C1 segment of cervical spinal cord (tissue), 14 donors: ENCODE measurements at places on chromosomes 1 and 21.

GRCh38 chr21:37244501-37245095, 22.5 kb downstream of the VPS26C start:
- no peak for DNase-seq

GRCh38 chr1:1535201-1536018, 5.0 kb downstream of the TMEM240 start:
- DNase-seq: no peak

DNA sequence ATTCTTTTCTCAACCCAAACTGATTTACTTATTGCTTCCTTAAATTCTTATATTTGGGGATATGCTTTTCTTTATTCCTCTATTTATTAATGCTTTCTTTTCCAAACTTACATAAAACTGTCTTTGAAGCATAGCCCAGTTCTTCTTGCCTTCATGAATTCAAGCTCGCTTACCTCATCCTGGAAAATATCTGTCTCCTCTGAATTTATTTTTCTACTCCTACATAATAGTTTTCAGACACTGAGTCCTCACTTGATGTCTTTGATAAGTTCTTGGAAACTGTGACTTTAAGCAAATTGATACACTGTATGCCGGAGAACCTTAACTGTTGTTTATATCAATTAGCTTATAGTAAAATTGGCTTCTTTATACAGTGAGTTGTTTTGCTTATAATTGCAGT, 93.8 kb downstream of the ZFYVE9 start:
- no peak for DNase-seq

DNA sequence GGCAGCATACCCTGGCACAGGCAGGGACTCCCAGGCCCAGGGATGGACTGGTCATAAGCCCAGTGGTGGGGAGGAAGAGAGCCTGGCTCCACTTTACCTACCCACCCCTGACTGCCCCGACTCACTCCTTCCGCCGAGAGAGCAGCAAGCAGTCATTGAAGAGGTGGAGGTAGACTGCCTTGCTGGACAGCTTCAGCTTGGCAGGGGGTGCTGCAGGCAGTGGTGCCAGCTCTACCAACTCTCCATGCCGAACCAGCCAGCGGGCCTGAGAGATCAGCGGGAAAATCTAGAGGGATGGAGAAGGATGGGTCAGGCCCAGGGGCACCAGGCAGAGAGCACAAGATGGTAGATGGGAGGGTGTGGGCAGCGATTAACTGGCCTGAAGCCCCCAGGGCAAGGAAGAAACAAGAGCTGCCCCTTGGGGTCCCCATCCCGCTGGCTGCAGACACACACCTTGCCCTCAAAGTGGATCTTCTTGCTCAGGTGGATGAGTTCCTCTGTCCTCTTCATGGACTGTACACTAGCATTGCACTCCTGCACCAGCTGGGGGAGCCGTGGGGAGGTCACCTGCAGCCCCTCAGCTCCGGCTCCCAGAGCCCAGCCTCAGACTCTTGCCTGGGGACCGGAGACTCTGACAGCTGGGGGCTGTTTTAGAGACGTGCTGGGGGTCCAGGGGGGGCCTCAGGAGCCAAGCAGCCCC, 7.7 kb downstream of the ARHGEF19 start:
- DNase-seq: no peak

GRCh38 chr1:7705908-7706216, 65.2 kb upstream of the VAMP3 start:
- DNase-seq: no peak

- no peak for DNase-seq
These were observed 264.4 kb upstream of the VAMP3 start for GRCh38 chr1:7506454-7507284.

- DNase-seq: no peak
These were observed 9.5 kb downstream of the CD5L start for GRCh38 chr1:157831968-157832626.

GRCh38 chr1:201769966-201770365, 59.0 kb upstream of the IPO9 start:
- peak; percentile 83 for DNase-seq

DNA sequence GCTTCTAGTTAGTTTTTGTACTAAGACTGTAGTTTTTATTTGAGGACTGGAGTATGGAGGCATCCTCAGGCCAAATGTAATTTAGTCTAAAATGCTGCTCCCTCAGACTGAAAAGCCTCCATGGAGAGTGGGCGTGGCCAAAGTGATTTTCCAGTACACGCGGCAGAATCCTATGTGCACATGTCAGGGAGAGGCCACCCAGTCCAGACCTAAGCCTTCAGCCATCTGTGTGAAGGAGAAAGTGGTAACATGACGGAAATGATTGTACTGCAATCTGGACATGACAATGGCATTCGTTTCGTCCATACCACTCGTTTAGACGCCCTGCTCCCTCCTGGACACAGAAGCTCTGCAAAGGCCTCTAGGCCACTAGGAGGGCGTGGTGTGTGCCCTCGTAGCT, 56.2 kb downstream of the PCP4 start:
- no peak for DNase-seq

DNA sequence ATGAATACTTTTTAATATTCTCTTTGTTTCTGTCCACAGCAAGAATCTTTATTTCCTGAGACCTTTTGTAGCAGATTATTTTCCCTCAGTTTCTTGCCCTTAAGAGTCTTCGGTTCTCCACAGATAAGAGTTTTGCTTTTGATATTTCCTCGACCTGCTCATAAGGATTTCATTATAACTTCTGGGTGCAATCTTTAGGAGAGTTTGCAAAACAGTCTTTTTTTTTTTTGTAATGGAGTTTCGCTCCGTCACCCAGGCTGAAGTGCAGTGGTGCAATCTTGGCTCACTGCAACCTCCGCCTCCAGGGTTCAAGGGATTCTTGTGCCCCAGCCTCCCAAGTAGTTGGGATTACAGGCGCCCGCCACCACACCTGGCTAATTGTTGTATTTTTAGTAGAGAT, 10.1 kb upstream of the UBE4B start:
- DNase-seq: no peak

- DNase-seq: no peak
These were observed 3.9 kb upstream of the ARHGAP30 start for GRCh38 chr1:161073474-161074121.

DNA sequence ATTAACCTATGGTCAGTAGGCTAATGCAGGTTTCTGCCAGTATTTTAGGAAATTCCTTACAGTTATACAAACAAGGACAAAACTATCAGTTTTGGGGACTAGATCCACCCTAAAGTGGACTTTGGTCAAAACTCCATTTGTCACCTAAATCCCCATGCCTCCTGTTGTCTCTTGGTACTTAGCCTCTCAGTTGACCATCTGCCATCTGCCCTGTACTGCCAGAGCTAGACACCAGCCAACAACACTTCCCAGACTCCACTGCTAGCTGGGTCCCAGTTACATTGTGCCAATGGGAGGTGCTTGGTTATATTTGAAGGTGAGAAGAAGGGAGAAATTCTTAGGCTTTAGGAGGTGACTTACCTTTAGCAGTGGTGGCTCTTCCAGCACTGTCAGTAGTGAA, 17.0 kb upstream of the BSDC1 start:
- DNase-seq: no peak

- no peak for DNase-seq
These were observed 85.2 kb upstream of the RUNX1 start for GRCh38 chr21:35134309-35134708.

- DNase-seq: no peak
These were observed 13.3 kb downstream of the SLC6A17 start for GRCh38 chr1:110163591-110163990.

DNA sequence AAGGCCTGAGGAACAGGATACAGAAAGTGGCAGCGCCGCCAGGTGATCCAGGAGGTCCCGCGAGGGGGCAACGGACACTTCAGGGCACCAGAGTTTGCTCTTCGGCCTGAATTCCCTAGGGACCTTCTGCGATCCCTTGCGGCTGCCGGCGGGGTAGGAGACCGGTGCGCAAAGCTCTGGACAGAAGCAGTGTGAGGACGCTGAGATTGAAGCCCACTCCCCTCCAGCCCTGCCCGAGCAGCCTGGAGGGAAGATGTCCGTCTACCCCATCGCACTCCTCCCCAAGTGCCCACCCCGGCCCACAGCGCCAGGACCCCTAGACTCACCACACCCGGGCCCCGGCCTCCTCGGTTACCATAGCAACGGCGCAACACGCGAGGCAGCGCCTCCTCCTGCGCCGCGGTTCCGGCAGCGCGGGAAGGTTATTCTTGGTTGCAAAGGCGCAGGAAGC, at the start of gene ANKRD45:
Gene ANKRD45, minus strand, starts transcription at position 361 of the 451 bp plus-strand sequence. CDS start 10,433 bp downstream, outside the sequence.
- peak; percentile 21 for DNase-seq

DNA sequence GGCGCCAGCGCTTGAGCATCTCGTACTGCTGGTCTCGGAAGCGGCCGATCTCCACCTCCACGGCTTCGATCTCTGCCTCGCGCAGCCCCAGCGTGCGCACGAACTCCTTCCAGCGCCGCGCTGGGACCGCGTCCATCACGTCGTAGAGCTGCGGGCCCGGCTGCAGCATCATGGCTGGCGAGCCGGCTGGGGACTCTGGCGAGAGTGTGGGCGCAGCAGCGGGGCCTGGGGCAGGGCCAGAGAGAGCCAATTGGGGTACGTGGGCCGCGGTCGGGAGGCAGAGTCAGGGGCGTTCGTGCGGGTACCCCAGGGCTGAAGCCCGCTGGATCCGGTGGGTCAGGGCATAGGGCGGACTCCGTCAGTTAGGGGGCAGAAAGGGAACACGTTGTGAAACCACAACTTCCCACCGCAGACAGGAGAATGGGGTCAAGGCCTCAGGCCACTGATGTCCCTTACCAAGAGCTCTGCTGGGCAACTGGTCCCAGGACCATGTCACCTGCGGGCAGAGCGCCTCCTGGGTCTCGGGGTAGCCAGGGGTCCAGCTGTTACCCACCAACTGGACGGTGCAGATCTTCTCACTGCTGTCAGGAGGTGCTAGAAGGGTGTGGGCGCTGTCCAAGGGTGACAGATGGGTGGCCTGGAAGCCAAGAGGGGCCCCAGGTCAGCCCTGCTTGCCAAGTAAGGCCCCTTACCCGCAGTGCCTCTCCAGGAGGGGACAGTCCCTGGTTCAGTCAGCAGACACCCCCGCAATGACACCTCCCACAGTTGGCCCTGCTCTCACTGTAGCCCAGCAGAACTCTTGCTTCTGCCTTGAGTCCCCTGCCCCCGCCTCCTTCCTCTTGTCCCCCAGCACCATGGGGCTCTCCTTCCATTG, 4.2 kb downstream of the TNFRSF25 start:
- no peak for DNase-seq

GRCh38 chr1:25538191-25538767, 5.1 kb upstream of the LDLRAP1 start:
- DNase-seq: no peak

- no peak for DNase-seq
These were observed 5.9 kb downstream of the OTUD3 start for GRCh38 chr1:19888112-19888511.

DNA sequence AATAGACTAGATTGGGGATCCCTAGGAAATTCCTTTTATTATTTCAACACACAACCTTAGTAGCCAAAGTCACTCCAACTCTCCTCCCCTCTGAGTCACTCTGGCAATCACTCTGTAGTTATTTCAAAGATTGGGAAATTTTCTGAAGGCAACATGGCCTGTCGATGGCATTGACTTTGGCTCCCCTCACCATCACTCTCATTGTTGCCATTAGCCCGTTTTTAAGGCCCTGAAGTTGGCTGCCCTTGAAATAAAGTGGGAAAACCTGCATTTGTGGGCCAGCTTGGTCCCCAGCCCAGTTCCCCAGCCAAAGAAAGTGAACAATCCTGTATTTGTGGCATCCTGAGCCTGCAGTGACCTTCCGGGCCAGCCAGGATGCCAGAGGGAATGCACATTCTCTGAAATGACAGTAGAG, 52.5 kb downstream of the CDC7 start:
- peak; percentile 53 for DNase-seq

GRCh38 chr21:34342476-34342875, 21.3 kb upstream of the KCNE2 start:
- DNase-seq: no peak

DNA sequence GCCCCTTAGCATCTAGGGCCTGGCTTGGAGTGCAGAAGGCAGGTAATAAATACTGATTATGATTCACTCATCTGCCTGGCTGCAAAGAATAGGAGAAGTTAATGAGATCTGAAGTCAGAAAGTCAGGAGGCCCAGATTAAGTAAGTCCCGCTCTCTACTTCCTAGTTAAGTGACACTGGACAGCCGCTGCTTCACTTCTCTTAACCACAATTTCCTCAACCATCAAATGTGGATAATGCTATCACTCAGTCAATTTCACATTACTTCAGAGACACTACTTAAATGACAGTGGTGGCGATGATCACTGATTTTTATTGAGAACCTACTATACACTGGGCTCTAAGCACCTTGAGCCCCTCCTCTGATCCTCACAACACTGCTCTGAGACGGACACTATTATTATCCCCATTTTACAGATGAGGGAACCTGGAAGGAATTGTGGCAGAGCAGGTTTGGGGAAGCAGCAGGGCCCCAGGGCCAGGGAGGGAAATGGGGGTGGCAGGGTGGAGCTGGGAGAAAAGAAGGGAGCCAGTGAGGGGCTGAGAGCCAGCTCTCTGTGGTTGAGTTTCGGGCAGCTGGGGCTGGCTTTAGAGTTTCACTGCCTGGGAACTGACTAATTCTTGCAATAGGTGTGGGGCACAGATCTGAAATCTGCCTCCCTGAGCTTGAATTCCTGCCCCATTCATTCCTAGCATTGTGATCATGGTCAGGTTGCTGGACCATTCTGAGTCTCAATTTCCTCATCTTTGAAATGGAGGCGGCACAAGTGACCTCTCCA, 2.4 kb upstream of the E2F2 start:
- DNase-seq: no peak

DNA sequence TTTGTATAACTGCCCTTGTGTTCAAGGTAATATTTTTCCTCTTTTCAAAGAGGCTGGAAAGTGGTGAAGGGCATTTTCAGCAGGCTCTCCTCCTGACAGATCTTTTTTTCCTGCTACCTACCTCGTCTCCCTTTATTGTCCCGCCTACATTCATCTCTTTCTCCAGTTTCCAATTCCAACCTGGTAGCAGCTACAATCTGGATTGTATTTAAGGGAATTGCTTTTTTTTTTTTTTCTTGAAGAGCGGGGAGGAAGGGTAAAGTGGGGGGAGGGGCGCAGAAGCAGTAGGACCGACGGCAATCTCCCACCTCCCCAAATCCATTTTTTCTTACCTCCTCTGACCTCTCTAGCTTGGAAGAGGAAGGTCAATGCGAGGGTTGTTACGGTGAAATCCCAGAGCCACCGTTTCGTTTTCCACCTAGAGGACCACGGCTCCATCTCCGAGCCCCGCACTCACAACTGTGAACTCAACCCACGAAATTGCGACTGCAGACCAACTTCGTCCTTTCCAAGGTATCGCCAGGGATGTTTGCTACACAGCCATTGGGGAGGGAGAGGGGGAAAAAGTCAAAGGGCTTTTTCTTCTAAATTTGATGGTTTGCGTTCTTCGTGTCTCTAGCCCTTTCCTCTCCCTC, 464 bp downstream of the COL11A1 start:
- DNase-seq: no peak

- DNase-seq: no peak
These were observed 67.3 kb upstream of the OLIG2 start for GRCh38 chr21:32958288-32959002.

GRCh38 chr1:7885513-7886404, 32.9 kb upstream of the UTS2 start:
- no peak for DNase-seq

DNA sequence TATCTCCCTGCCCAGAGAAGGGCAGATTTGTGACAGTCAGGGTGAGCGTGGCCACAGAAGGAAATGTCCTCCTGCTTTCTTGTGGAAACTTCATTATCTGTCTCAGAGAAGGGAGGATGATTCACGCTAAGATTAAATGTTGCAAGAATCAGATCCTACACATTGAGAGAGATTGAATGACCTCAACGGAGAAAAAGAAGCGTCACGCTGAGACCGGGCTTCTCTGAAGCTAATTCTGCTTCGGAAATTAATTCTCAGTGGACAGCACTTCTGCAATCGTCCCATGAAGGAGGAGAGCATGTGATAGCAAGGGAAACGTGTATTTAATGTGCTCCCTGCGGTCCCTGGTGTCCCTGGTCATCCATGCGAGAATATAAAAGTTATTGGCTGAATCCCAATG, 19.8 kb upstream of the C1orf21 start:
- DNase-seq: no peak
